Activated gamma-delta T cell treated with anti-CD3 and anti-CD28 coated beads, Interleukin-2, amount 50 U/mL, for 16 hours (primary cell): ENCODE measurements at places on chromosomes 5 and 9.

DNA sequence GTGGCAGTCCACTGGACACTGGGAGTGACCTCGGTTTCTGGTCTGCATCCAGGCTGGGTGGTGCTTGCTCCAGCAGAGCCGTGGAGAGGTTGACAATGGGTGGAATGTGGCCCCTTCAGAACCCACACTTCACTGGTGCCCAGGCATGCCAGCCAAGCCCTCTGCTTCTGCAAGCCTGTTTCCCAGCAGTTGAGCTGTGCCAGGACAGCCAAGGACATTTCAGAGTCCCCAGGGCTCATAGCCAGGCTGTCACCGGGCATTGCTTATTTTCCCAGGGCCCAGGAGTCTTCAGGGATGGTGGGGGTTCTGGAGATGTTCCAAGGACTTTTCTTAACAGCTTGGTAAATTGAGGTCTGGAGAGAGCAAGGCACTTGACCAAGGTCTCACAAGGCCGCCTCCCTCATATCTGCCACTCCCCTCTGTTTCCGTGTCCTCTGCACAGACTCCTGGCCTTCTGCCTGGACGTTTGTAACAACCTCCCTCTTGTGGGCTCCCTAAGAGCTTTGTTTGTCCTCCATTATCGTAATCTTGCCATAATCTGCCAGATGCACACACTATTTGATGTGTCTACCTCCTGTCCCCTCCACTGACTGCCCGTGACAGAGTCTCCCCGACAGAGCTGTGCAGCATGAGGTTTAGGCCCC, 3.8 kb upstream of the NDST1 start:
- no peak for DNase-seq

- DNase-seq, result no peak
Observed at GRCh38 chr5:133680830-133681565, 68.7 kb upstream of the FSTL4 start.

- DNase-seq, result no peak
Observed at GRCh38 chr9:33660772-33661171, 134.6 kb upstream of the PRSS3 start.

DNA sequence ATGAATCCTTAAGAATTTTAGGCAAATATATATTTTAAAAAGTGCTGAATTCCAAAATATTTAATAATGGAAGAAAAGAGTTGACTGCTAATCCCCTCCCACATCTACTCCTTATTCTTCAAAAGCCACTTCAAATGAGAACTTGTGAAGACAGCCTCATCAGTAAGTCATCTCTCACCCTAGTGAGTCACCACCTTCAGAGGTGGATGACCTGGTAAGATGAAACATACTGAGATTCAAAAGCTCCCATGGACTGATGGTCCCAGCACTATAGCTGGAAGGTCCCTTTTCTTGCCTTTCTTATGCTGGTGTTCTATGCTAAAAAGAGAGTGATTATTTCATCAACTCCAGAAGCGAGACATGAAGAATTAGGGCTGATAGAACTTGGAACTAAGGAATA, 37.8 kb upstream of the SPDL1 start:
- no peak for DNase-seq
